PC-3 (cell line): ENCODE measurements at places on chromosomes 5 and 9. TPM values are rescaled to one million over a fixed set of nuclear protein-coding genes. Genes with fewer than 3 reads are reported as not detected.
A peak's percentile ranks its signal among the peaks of the same experiment; 100 is the strongest.

- DNase-seq, result no peak
- no peaks in the 10 kb centered on the region for H3K4me1 ChIP-seq
- no peak overlapping the region for H3K27ac ChIP-seq
Measured at GRCh38 chr5:117859176-117859575, 1129.2 kb downstream of the DTWD2 start.

DNA sequence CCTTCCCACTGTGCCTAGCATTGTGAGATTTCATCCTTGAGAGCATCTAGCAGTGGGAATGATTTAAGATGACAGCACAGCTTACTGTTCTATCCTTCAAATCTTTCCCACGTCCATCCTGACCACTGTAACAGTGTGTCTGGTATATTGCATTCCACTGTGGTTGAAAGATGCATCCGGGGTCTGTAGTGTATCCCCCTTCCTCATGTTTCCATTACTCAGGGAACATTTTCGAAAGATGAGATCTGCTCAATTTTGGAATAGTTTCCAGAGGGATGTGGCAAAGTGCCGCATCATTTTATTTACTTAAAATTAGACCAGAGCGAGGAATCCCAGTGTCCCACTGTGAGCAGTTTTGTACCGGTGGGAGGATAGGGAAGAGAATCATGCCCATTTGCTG is 407.1 kb upstream of the PAPPA start:
- DNase-seq, result no peak
- no peaks in the 10 kb centered on the region for H3K36me3 ChIP-seq

- no peak overlapping the region for H3K4me3 ChIP-seq
- H3K27ac ChIP-seq, result no peak overlapping the region
- DNase-seq, result no peak
- H3K36me3 ChIP-seq, result no peaks in the 10 kb centered on the region
- H3K4me1 ChIP-seq, result peaks cover 47% of the 10 kb centered on the region
Measured at GRCh38 chr9:129493002-129493705, 127.7 kb downstream of the C9orf50 start.

GRCh38 chr9:129471201-129472019 is 149.5 kb downstream of the C9orf50 start:
- DNase-seq, result no peak
- no peaks in the 10 kb centered on the region for H3K27me3 ChIP-seq
- H3K36me3 ChIP-seq, result no peaks in the 10 kb centered on the region
- H3K4me3 ChIP-seq, result no peak overlapping the region

GRCh38 chr5:132470010-132470392 is 20.6 kb downstream of the IRF1 start:
- H3K4me3 ChIP-seq, result no peak overlapping the region
- no peak overlapping the region for H3K27ac ChIP-seq
- no peaks in the 10 kb centered on the region; the same call in 1 of the 2 replicates for H3K4me1 ChIP-seq
- no peaks in the 10 kb centered on the region for H3K36me3 ChIP-seq

DNA sequence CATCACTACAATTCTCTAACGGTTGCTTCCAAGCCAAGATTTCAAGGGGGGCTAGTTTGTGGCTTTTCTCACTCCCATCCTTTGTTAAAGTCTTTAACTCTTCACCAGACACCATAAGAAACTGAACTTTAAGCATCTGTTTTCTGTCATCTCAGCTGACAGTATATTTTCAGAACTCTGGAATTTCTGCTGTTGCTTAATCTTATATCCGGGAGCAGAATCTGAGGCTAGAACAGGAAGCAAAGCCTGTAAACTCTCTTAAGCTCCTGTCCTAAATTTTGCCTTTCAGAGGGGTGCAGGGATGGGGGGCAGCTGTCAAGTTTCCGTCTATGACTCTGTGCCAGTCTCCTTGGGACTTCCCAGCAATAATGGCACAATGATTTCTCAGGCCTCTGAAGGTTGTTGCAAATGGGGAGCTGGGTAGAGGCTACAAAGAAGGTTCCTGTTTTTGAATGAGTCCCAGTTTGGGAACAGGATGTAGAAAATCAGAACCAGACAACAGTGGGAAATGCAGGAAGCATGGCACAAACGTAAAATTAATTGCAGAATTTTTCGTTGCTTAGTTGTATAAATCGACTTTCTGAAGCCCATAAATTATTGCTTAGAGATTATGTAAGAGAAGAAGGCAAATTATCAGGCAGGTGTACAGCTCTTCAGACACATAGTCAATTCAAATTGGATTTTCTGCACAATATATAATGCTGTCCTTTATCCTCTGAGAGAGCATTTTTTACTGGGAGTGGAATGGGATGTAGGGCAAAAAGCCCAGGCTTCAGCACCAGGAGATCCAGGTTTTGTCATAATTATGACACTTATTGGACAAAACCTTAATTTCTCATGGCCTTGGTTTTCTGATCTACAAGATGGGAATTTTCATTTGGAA is 430.9 kb downstream of the DMAC1 start:
- no peak overlapping the region for H3K4me3 ChIP-seq
- no peaks in the 10 kb centered on the region for H3K4me1 ChIP-seq
- no peak overlapping the region for H3K27ac ChIP-seq
- H3K36me3 ChIP-seq, result no peaks in the 10 kb centered on the region

The BRD9 gene
- 50.4 and 64.7 TPM in 2 replicates for total RNA-seq

GRCh38 chr5:175691761-175692160 is 33.9 kb downstream of the HRH2 start:
- H3K27ac ChIP-seq, result no peak overlapping the region
- no peaks in the 10 kb centered on the region for H3K4me1 ChIP-seq
- no peak overlapping the region for H3K4me3 ChIP-seq
- DNase-seq, result no peak

The GFPT2 gene
- 2.2 and 5.9 TPM in 2 replicates for total RNA-seq

DNA sequence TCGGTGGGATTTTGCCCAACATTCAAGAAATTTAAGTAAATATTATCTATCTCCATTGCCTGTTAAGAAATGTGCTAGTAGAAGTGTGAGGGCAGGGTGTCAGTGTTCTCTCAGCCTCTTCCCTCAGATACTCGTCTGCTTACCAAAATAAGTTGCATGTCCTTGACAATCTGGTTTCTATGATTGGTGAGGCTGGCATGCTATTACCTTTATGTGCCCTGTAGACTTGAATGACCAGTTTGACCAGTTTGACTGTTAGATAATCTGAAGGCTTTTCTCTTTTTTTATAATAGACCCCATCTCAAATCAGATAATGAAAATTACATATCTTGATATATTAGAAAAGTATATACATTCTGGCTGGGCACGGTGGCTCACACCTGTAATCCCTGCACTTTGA is 348 bp downstream of the CATSPER3 start:
- peak; percentile 65 for DNase-seq
- no peaks in the 10 kb centered on the region for H3K36me3 ChIP-seq
- H3K4me3 ChIP-seq, result no peak overlapping the region
- H3K27me3 ChIP-seq, result no peaks in the 10 kb centered on the region
- H3K27ac ChIP-seq, result no peak overlapping the region
- peaks cover 10% of the 10 kb centered on the region for H3K4me1 ChIP-seq

- no peak overlapping the region for H3K27ac ChIP-seq
- H3K4me1 ChIP-seq, result peaks cover 4% of the 10 kb centered on the region; the same call in 1 of the 2 replicates
- H3K27me3 ChIP-seq, result no peaks in the 10 kb centered on the region
- no peak overlapping the region for H3K4me3 ChIP-seq
- no peaks in the 10 kb centered on the region for H3K36me3 ChIP-seq
Measured at GRCh38 chr5:136222580-136223235, 29.7 kb upstream of the SMIM32 start.

DNA sequence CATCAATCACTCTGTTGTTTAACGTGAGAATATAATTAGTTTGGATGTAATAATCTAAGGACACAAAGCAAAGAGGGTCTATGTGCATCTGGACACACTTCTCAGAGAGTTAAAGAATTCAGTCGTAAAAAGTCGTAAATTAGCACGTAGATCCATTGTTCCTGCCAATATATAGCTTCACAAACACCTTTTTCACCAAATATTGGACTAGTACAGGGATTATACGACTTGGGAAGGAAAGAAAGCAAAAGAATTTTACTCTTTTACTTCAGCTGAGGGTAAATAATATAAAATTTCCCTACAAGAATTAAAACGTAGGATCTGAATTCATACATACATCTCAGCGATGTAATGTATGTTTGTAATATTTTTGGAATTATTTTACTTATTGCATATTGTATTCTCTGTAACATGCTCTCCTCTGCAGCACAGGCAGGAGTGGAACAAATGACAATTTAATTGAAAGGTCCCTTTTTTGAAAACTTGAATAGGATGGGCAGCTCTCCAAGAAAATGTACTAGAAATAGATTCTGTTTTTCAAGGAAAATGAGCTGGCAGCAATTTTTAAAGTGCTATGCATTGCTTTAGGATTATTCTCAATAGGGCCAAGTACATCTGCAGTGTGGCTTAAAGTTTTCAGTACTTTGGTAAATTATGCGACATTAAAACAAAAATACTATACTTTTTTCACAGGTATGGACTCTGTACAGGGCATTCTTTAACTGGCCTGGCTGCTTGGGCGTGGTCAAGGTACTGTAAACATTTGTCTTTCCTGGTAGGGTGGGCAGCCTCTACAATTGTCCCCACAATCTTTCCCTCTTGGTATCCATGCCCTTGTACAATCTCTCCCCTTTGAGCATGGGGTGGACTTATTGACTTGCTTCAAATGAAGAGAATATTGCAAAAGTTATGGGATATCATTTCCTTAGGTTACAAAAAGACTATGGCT is 39.7 kb upstream of the HSD17B4 start:
- no peaks in the 10 kb centered on the region for H3K36me3 ChIP-seq
- peaks cover 20% of the 10 kb centered on the region for H3K4me1 ChIP-seq
- no peaks in the 10 kb centered on the region for H3K27me3 ChIP-seq
- H3K4me3 ChIP-seq, result peak overlapping the region; percentile 68; the same call in 1 of the 2 replicates
- no peak for DNase-seq

- no peaks in the 10 kb centered on the region for H3K4me1 ChIP-seq
- no peaks in the 10 kb centered on the region for H3K27me3 ChIP-seq
- DNase-seq, result no peak
- H3K4me3 ChIP-seq, result no peak overlapping the region
- no peaks in the 10 kb centered on the region for H3K36me3 ChIP-seq
Measured at GRCh38 chr5:92807085-92807484, 773.9 kb downstream of the NR2F1-AS1 start.

- H3K4me1 ChIP-seq, result no peaks in the 10 kb centered on the region
- H3K27me3 ChIP-seq, result no peaks in the 10 kb centered on the region
- no peak overlapping the region for H3K4me3 ChIP-seq
- no peaks in the 10 kb centered on the region for H3K36me3 ChIP-seq
Measured at GRCh38 chr9:76218117-76218885, 175.9 kb downstream of the RFK start.

- H3K4me1 ChIP-seq, result no peaks in the 10 kb centered on the region
- H3K27ac ChIP-seq, result no peak overlapping the region
- DNase-seq, result no peak
Measured at GRCh38 chr9:87517732-87518131, 20.1 kb downstream of the DAPK1 start.

DNA sequence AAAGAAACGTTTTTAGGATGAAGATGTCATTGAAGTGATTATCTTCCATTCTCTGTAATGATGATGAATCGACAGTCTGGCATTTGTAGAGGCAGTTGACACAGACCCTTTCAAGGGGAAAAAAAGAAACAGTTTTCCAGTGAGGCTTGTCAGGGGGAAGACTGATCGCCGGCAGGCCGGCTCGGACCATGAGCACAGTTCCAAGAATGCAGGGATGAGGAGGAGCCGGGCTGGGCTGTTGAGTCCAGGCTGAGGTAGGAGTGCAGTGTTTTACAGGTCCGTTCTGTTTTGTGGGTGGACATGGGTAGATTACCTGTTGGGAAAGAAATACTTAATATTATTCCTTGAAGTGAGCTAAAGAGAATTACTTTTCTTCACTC is 194.6 kb downstream of the AOPEP start:
- H3K4me1 ChIP-seq, result peaks cover 76% of the 10 kb centered on the region
- H3K36me3 ChIP-seq, result no peaks in the 10 kb centered on the region
- H3K4me3 ChIP-seq, result no peak overlapping the region
- DNase-seq, result peak; percentile 56
- H3K27ac ChIP-seq, result peak overlapping the region; percentile 99

The FOXD4 gene
- 0.80 and 0.98 TPM in 2 replicates for total RNA-seq

DNA sequence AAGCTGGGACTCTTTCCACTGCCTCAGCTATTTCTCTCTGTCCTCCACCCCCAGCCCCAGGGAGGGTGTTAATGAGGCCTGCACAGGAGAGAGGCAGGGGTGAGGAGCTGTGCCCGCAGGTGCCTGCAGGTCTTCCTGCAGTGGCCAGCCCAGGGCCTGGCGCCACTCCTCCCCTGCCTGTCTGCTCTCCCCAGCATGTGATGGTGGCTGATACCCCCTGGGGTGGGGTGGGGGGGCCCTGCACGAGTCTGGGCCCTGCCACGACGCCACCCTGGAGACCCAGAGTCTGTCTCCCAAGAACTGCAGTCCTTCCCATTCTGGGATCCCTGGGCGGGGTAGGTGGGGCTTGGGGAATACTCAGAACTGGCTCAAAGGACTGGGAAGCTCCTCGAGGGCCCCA is 166.4 kb upstream of the SMIM23 start:
- no peaks in the 10 kb centered on the region for H3K36me3 ChIP-seq
- DNase-seq, result no peak
- peaks cover 37% of the 10 kb centered on the region for H3K27me3 ChIP-seq
- H3K4me1 ChIP-seq, result no peaks in the 10 kb centered on the region
- no peak overlapping the region for H3K27ac ChIP-seq
